ENCODE measurements at places on chromosomes 13 and 19. TPM values are rescaled to one million over a fixed set of nuclear protein-coding genes. Genes with fewer than 3 reads are reported as not detected.

DNA sequence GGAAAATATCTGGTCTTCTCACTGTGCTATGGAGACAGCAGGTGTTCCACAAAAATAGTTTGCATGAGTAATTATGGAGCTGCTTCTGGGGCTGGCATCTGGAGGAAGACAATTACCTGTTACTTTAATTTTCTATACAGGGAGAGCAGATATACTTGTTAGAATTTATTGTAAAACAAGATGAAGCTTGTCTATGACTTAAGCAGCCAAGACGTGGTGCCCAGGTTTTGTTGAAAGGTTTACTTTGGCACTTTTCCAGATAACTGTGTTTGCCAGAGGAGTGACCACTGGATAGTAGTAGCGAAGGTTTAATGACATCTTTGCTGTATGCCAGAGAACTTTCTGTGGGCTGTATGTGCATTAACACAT lies 134.5 kb upstream of the KL start:
- DNase-seq, result no peak

- DNase-seq, result no peak
Observed at GRCh38 chr19:30148039-30148790, 206.2 kb downstream of the URI1 start.

DNA sequence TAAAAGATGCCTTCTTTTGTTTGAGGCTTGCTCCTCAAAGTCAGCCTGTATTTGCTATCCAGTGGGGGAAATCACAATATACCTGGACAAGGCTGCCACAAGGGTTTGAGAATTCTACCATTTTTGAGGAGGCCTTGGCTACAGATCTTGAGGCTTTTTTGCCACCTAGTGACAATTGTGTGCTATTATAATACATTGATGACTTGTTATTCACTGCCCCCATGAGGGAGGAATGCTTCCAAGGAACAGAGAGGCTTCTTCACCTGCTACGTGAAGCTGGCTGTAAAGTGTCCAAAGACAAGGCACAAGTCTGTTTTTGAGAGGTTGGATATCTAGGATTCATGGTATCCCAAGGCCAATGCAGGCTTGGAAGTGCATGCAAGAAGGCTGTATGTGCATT lies 72.5 kb downstream of the ZNF708 start:
- DNase-seq, result no peak

GRCh38 chr13:112986946-112987681 lies 18.1 kb downstream of the MCF2L start:
- DNase-seq, result no peak

VPS36 gene
- total RNA-seq, result 60.6 TPM

ATP4A gene
- not detected for total RNA-seq

SLITRK1 gene
- total RNA-seq, result not detected
